ENCODE measurements at places on chromosomes 4 and X.

GRCh38 chr4:186946682-186947294 is 223.1 kb upstream of the FAT1 start:
- no peak for DNase-seq

DNA sequence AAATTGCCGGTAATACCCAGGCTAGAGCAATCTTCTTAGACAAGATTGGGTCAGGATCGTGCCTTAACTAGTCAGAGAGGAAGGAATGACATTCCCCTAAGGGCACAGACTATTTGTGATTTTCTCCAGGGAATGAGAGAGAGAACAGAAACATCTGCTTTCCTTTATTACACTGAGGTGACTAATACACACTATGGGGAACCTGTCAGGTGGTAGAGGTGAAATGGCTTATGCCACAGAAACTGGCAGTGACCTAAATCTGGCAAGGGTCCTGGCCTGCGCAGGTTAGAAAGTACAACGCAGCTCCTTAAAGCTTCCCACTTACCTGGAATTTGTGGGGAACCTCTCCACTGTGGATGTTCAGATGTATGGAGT is 16.6 kb upstream of the HPGD start:
- no peak for DNase-seq

- no peak for DNase-seq
Measured at GRCh38 chr4:175048906-175049305, 130.7 kb downstream of the ADAM29 start.

DNA sequence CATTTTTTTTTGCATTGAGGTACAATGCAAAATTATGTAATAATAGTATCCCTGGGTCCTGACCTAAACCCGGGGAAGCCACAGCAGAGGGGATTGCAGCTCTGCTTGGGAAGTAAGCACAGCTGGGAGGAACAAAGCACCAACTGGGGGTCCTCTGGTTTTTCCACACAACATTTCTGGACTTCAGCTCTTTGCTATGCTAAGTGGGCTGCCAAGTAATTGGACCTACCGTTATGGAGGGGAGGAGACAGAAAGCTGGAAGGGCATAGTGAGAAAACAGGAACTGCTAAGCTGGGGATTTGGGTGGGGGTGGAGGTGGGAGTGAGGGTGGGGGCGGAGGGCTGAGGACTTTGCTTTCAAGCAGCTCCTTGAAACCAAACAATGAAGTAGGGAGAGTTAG is 183.3 kb downstream of the ZIC3 start:
- no peak for DNase-seq

- no peak for DNase-seq
Measured at GRCh38 chr4:48049483-48049882, 32.9 kb downstream of the NIPAL1 start.

DNA sequence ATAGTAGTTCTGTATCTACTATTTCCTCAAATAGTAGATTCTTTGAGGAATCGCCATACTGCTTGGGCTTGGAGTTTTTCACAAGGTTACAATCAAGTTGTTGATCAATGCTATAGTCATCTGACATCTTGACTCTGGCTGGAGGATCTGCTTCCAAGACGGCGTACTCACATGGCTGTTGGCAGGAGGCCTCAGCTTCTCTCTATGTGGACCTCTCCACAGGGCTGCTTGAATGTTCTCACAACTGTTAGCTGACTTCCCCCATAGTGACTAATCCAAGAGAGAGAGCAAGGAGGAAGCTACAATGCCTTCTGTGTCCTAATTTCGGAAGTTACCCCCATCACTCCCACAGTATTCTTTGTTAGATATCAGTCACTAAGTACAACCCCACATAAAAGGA is 10.3 kb downstream of the EGFL6 start:
- DNase-seq: no peak

DNA sequence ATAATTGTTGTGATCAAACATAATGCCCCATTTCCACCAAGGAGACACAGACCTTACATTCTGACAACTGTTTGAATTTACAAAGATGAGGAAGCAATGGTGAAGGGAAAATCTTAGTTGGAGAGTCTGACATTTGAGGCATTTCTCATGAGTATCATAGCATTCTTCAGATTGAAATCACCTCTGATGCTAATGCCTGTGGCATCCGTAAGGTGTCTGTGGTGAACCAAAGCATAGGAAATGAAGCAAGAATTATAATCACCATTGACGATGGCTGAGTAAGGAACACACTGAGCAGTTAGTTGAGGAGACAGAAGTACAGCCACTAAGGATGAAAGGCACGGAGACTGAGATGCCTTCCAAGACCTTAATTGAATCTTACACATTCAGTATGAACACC is 575.7 kb downstream of the TRIML1 start:
- DNase-seq: no peak

DNA sequence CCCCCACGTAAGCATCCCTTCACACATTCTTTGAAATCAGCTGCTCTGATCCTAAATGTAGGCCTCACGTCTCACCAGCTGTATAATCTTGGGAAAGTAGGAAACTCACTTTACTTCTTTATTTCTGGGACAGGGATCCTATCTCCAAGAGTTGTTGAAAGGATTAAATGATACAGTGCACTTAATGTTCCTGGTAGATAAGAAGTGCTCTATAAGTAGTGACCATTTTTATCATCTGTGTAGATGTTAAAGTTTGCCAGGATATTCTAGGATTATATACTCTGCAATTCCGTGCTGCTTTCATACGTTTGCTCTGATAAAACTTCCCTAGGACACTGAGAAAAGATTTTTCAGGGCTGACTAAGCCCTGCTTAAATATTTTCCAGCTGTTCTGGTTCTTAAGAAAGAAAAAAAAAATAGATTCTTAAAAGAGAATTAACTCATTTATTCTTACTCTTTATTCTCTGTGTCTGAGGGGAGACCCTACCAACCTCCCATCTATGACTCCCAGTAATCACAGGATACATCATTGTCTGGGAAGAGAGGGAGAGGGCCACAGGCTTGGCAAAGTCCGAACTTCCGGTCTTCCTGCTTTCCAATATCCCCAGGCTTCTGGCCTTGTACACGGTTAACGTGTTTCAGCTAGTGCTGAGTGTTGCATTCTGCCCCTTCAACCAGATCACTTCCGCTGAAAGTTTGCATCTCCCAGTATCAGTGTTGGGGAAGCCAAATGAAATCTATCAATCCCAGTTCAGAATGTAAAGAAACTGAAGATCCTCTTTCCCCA is 269.2 kb downstream of the TRIML1 start:
- DNase-seq: no peak

GRCh38 chr4:77629885-77630284 is 24.3 kb downstream of the CXCL13 start:
- no peak for DNase-seq

GRCh38 chrX:6683353-6683752 is 148.4 kb upstream of the VCX3A start:
- DNase-seq: no peak

- no peak for DNase-seq
Measured at GRCh38 chr4:139535871-139536234, 20.2 kb downstream of the SETD7 start.

GRCh38 chr4:3492741-3493719 is 29.9 kb downstream of the DOK7 start:
- DNase-seq: no peak

DNA sequence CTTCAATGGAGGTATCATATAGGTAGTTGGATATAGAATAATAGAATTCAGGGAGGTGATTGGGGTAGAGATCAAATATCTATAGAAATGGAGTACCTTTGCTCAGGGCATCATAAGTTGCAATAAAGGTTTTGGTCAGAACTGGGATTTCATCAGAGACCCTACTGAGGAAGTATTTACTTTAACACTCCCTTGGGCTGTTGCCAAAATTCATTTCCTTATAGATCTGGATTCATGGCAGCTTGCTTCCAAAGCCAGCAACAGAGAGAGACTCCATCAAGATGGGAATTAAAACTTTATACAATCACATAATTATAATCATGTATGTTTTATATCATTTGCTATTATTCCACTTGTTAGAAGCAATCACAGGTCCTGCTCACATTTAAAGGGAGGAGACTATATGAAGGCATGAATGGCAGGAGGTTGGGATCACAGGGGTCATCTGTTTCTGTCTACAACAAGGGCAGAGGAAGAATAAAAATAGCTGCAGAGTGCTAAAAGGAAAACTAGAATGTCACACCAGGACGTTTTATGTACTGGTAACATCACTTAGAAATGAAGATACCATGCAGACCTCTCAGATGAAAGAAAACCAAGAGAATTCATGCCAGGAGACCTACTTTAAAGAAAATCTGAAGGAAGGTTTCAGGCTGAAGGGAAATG is 902.1 kb upstream of the LCORL start:
- no peak for DNase-seq

GRCh38 chr4:140260227-140260626 is 106.2 kb upstream of the MAML3 start:
- no peak for DNase-seq

DNA sequence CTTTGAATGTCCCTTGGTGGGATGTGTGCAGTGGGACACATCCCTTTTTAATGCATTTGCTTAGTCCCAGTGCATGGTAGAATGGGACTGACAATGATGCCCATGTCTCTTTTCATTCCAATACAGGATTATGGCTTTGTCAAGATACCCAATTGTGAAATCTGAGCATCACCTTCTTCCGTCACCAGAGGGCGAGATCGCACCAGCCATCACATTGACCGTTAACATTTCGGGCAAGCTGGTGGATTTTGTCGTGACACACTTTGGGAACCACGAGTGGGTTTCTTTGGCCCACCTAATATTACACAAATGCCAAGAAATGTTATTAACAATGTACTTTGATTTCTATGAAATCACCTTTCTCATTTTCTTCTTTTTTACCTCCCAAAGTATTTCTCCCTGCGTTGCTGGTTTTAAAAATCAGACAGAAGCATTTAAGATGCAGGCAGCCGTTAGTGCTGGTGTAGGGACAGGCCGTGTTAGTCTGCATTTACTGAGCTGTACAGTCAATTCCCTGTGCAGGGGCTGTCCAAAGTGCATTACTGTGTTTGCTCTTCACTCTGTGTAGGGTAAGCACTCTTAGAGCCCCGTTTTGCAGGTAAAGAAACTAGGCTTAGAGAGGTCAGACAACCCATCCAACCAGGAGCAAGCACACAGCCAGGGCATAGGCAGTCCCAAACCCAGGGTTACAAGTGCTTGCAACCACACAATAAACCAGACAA is 46.5 kb downstream of the CWH43 start:
- DNase-seq: no peak

DNA sequence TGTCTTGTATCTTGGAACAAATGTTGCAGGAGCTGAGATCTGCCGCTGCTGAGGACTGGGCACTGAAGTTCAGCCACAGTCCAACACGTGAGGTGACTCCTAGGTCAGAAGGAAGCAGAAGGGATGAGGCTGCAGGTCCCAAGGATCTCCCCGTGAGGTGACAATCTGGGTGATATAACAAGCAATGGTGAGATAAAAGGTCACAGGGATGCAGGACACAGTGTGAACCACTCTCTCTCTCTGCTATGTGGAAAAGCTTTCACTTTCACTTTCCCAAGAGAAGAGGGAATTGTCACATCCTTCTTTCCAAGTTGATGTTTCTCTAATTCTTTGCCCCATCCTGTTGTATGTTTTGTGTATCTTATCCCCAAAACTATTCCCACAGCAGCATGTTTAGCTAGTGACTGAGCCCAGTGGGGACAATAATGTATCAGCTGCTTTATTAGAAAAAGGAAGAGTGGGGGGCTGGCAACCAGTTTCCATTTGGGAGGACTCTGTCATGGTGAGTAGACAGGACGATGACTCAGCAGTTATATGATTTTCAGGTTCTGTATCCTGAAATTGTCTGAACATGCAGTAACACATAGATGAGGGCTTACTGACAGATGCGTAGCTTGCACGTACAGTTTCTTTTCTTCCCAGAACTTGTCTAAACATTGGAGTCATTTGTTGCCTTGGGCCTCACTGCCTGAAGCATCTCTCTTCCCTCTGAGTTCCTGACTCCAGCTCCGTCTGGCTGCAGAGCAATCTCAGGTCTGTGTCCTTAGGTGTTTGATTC is 1415.8 kb upstream of the TENM3 start:
- DNase-seq: no peak

DNA sequence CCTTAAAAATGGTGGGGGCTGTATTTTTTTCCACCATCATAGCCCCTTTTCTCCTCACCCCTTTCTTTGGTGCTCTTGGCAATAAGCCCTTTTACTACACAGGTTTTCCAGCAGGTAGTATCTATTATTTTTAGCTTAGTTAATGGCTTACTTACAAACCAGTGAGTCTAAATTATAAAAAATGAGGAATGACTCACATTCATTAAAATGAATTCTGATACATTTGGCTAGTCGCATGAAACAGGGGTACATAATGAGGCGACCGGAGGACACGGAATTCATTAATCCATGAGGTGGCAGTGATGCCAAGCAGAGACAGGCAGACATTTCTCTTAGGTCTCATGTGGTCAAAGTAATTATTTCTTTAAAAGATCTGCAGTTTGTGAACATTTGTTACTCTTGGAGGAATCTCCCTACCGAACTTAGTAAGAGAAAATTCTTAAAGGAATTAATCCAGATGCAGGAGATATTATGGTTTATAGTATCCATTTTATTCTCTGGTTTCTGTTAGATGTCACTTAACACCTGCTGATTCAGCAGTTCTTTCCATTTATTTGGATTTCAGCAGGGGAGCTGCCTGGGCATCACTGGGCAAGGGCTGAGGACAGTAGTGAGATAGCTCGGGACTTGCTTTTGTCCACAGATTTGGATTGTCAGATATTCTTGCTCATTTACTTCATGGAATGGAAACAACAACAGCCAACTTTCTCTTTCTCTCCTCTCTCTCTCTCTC is 575.0 kb upstream of the NR3C2 start:
- DNase-seq: no peak

DNA sequence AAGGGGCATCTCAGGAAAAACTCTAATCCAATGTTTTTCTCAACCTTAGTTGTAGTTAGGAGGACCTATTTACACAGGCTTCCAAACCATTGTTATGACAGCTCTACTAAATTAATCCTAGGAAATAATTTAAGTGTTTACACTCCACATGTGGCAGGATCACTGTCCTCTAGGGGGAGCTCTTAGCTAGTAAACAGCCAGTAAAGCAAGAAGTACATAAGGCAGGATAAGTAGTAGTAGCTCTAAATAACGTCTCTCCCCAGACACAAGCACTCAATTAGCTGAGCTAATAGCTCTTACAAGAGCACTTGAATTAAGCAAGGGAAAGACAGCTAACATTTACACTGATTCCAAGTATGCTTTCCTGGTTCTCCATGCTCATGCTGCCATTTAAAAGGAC is 37.3 kb downstream of the NUDT11 start:
- DNase-seq: no peak

GRCh38 chr4:126705266-126705665 is 927.5 kb upstream of the INTU start:
- DNase-seq: no peak

DNA sequence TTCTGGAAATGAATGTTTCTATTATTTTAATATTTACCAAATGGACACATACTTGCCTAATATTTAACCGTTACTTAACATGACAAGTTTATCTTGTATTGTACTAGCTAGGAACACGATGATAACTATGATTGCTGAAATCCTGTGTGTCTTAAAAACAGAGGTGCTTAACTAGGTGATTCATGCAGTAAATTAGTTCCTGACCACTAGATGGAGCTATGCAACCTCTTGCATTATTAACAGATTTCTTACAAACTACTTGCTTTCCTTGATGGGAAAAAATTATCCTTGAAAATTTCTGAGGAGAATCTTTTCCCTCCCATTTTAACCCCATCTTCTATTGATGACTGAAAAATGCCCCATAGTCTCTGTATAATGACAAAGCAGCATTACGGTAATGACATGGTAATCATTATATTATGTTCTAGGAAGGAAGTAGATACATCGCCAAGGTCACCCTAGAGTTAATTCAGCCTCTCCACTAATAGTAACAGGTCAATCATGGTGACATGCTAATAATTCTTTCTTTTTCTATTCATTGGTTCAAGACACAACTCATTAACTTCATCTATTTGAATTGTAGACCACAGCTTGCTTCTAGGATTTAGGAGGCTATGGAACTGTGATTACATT is 844.2 kb downstream of the RAPGEF2 start:
- DNase-seq: no peak

All from cortex of kidney (tissue), 1 donor.